Caudate nucleus (tissue), 63 donors: ENCODE measurements at places on chromosomes 3 and 15.
A peak's percentile ranks its signal among the peaks of the same experiment; 100 is the strongest.

- DNase-seq, result no peak
These were observed 93.2 kb downstream of the IQSEC1 start for GRCh38 chr3:12979947-12980487.

- DNase-seq, result no peak
These were observed 32.1 kb downstream of the ACKR2 start for GRCh38 chr3:42841332-42841731.

DNA sequence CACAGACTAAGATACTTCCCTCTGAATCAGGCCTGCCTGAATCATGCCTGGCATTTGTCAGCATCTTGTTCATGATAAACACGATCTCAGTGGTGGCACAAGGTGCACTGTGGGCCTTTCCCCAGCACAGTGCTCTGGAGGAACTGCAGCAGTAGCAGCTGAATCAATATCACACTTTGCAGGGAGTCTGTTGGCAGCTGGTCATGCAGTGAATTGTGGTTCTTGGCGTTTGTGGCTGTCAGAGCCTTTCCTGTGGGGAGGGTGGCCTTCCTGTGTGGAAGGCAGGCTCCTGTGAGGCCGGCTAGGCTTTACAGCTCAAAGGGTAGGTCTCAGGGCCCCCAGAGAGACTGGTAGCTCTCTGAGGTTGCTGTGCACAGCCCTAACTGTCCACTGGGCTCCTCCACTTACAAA is 54.4 kb upstream of the TLE3 start:
- no peak for DNase-seq

DNA sequence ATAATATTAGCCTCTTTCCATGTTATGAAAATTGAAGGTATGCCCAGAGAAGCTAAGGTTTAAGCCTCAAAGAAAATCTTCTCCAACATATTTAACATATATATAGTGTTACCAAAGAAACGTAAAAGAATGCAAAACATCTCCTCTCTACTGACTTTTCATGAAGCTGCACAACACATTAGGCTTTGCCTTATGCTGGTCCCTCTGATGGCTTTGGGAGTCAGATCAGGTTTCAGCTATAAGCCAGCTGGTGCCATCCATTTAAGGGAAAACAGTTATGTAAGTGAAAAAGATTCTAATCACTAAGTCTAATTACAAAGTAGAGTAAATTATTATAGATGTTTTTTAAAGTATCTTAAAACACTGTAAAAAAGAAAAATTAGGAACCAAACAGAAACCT is 410.5 kb downstream of the LSAMP start:
- DNase-seq, result no peak

DNA sequence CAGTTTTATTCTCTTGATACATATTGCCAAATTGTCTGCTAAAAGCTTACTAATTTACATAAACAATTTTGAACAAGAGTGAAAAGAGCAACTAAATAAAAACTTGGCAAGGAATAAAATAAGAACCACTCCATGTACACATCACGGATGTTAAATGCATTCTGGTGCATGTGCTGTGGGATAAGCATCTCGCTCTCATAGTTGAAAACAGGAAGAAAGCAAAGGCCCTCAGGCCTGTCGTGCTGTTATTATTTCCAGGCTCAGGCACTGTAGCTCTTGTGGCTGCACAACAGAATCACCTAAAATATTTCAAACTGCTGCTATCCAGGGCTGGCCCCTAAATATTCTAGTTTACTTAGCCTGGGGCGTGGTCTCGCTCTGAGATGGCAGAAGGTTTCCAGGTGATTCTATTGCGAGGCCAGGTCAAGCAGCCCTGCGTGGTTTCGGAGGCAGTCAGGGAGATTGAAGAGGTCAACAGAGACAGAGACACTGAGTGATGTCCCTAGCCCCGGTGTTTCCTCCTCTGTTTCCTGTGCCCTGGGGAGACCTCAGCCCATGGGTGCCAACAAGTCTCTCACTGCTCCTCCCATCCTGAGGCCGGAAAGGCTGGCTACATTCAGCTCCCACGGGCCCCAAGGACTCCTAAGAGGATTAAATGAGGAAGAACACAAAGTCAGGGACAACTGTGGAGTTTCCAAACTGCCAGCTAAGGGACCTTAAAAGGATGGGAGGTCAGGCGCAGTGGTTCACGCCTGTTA is 18.2 kb upstream of the PDIA5 start:
- DNase-seq, result no peak

GRCh38 chr3:191985691-191986090 is 524.7 kb downstream of the PYDC2 start:
- DNase-seq, result no peak

- DNase-seq, result no peak
These were observed 12.1 kb downstream of the GRIP2 start for GRCh38 chr3:14528081-14528480.

DNA sequence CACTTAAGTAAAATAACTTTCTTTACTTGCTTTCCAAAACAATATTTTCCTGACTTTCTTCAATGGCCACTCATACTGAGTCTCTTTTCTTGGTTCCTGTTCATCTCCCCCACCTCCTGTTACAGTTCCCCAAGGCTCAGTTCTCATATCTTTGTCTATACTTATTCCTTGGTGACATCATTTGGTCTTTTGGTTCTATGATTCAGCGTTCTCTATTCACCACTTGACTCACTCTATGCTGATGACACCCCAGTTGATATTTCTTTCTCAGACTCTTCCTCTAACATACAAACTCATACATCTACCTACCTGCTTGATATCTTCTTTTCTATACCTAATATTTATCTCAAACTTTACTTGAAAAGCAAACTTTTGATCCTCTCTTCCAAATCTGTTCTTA is 85.0 kb upstream of the P3H2 start:
- no peak for DNase-seq

DNA sequence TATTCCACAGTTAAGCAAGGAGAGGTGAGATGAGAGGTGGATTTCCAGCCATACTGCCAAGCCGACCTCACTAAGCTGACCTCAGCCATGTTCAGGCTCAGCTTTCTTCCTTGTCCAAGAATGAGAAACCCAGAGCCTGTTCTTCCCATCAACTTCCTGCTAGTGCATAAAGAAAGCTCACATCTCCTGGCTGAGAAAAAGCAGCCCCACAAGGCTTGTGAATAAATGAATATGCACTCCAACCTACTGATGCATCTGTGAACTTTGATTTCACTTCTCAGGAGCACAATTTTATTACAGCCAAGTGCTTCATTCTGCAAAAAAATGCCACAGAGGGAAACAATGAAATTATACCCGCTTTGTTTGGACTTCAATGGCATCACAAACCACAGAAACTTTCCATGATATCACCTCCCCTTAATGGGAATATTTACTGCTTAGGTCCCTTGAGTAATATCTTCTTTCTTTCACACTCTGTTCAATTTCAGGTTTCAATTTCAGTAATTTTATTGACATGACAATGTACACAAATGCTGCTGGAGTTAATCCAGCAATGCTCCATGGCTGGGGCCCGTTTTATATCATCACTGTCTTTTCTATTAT is 437.0 kb upstream of the PPP2R3A start:
- no peak for DNase-seq

DNA sequence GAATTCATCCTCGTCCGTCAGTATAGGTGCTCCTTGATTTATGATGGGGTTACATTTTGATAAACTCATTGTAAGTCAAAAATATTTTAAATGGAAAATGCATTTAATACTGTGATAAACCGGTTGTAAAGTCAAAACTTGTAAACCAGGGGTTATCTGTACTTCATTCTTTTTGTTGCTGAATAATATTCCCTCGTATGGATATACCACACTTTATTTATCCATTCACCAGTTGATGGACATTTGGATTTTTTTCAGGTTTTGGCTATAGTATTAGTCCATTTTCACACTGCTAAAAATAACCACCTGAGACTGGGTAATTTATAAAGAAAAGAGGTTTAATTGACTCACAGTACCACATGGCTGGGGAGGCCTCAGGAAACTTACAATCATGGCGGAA is 47.7 kb downstream of the NFKBIZ start:
- no peak for DNase-seq

DNA sequence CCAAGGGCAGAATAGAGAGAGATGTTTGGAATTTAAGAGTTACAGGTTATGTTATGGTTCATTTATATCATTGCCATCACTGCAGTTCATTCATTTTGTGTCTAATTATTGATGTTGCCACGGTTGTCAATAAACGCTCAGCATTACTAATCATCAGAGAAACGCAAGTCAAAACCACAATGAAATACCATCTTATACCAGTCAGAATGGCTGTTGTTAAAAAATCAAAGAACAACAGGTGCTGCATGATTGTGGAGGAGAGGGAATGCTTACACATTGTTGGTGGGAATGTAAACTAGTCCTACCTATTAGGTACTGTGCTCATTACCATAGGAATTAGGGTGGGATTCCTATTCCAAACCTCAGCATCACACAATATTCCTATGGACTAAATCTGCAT is 350.5 kb downstream of the TIGIT start:
- DNase-seq, result no peak

DNA sequence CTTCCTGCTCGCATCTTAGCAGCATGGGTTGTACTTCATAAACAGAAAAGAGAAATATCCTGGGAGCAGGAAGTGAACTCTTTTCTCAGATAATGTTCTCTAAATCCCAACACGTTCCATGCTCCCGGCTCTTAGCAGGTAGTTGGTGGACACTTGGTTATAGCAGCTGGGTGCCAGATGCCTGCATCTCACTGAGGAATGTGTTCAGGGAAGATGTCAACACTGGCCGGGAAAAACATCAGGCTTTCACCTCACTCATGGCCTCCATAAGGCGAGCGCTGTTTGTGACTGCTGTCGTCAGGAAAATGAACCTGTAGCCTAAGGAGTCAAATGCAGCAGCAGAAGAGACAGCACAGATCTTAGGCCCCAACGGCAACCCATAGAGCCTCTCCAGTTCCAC is 4.4 kb upstream of the PRC1 start:
- DNase-seq, result no peak

GRCh38 chr3:156495816-156496215 is 59.1 kb downstream of the SSR3 start:
- no peak for DNase-seq

- no peak for DNase-seq
These were observed 12.0 kb upstream of the TXNRD3 start for GRCh38 chr3:126666658-126667528.

GRCh38 chr15:73686781-73687256 is 2.6 kb downstream of the CD276 start:
- DNase-seq, result peak; percentile 55

DNA sequence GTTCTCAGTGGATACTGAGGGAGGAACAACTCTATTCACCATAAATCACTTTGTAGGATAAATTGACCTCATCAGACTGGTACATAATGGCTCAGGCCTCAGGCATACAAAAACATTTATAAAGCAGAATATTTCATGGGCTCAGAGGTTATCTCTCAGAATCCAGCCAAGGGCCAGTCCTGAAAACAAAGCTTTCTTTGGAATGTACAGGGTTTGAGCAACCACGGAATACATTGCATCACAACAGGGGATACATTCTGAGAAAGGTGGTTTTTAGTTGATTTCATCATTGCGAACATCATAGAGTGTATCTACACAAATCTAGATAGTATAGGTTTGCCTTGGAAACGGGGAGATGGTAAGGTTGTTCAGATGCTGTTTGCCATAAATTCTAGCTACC is 33.4 kb upstream of the CTDSPL2 start:
- DNase-seq, result no peak

- DNase-seq, result no peak
These were observed 37.2 kb downstream of the PXYLP1 start for GRCh38 chr3:141268791-141269190.

DNA sequence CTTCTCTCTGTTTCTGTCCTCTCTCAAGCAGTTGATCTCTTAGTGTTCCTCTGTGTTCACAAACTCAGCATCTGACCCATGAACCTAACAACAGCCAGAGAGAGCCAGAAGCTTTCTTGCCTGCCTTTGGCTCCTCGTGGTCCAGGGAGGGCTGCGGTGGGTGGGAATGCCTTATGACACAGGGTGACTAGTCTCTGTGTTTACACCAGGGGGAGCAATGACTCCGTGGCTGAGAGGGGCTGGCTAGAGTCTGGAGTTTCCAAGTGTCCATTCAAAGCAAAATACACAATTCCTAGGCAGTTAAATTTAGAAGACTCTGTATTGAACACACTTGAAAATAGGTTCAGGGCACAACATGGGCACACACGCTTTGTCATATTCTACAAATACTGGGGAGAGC is 370.0 kb upstream of the FRG2C start:
- no peak for DNase-seq

- no peak for DNase-seq
These were observed 47.3 kb downstream of the ITGB5 start for GRCh38 chr3:124839896-124840295.

DNA sequence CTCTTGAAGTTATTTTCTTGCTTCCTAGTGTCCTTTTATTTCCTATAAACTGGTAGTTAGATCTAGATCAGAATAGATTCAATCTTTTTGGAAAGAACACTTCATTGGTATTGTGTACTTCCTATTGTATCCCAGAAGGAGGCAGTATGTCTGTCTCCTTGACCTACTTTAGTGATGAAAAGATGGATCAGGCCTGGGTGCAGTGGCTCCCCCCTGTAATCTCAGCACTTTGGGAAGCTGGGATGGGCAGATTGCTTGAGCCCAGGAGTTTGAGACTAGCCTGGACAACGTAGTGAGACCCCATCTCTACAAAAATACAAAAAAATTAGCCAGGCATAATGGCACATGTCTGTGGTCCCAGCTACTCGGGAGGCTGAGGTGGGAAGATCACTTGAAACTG is 12.0 kb downstream of the BSN start:
- DNase-seq, result no peak

- DNase-seq, result peak; percentile 27
These were observed 227.1 kb upstream of the ATP11B start for GRCh38 chr3:182565916-182566796.

GRCh38 chr3:43960448-43960840 is 269.7 kb downstream of the ABHD5 start:
- DNase-seq, result no peak

DNA sequence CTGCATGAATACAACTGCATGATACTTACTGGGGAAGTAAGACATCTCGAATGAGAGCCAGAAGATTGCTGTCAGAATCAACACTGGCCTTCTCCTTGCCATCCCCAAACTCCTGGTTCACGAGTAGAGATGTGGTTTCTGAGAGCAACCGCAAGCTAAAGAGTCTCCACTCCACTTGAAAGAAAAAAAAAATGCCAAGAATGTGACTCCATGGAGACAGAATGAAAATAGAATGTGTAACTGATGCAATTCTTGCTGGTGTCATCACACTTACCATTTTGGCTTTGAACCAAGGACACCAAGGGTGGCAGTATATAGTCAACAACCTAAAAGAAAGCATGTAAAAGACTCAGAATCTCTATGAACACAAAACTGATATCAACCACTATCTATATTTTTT is 280.4 kb downstream of the ULK4 start:
- DNase-seq, result no peak
